Activated CD4-positive, alpha-beta T cell treated with anti-CD3 and anti-CD28 coated beads for 36 hours (primary cell): ENCODE measurements at places on chromosomes 7 and 10. TPM values are rescaled to one million over a fixed set of nuclear protein-coding genes. Genes with fewer than 3 reads are reported as not detected.

GRCh38 chr10:86632009-86632800 is 22.1 kb upstream of the OPN4 start:
- peak; percentile 32 for DNase-seq

DNA sequence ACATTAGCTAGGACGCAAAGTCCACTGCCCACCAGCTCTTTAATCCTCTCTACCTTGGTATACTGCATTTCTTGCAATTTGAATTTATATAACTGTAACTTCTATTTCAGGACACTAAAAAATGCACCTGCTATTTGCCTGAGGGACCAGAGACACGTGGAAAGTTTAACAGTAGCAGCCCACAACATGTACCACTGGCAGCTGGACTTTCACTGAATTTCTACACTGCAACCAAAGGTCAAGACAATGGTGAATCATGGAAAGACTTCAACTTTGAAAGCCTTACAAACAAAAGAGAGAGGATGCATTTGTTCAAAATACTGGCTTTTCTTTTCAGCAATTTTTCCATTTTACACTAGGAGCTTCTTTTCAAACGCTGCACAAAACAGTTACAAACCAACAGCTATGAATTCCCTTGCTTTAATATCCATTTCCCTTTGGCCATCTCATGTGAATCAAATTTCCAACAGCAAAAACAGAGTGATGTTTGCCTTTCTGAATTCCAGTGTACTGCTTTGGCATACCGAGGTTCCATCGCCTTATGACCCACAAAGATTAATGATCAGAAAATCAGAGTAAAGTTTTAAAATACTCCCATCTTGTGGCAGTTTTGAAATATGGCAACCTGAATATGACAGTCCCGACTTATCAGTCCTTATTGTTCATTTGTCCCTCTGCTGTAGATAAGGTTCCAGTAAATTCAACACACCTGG is 29.9 kb upstream of the HNRNPH3 start:
- DNase-seq = no peak

DNA sequence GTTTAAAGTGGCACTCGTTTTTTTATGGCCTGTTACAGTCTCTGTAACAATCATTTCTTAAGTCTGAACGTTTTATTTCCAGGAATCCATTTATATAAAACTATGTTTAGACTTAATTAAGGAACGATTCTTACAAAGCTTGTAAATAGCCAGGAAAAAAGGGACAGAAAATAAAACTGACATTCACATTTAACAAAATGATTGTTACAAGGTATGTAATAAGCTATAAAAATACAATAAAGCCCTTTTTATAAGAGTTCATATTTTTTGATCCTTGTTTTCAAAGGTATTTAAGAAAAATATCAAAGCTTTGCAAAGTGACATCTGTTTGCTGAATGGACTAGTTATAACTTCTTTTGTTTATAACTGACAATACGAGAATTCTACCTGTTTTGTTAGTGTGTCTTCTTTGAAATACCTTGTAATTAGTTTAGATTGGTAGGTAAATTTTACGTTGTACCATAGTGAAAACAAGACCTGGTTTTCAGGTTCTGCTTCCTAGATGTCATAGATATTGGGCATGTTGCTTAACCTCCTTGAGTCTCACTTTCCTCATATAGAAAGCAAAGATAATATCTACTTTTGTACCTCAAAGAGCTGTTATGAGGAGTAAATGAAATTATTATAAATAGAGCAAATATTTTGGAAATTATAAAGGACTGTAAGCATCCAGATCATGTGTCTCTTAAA is 25.8 kb downstream of the BTRC start:
- no peak for DNase-seq

NPFFR1 gene
- not detected for total RNA-seq

STOX1 gene
- 0.74 TPM for total RNA-seq
